ENCODE measurements at places on chromosomes 6 and 20.
A peak's percentile ranks its signal among the peaks of the same experiment; 100 is the strongest.

- H3K27ac ChIP-seq, result no peak overlapping the region
- DNase-seq, result no peak
- H3K4me1 ChIP-seq, result peaks cover 27% of the 10 kb centered on the region
- H3K36me3 ChIP-seq, result peaks cover 23% of the 10 kb centered on the region
- H3K27me3 ChIP-seq, result no peaks in the 10 kb centered on the region
- H3K4me3 ChIP-seq, result no peak overlapping the region
These were observed 63.2 kb downstream of the PKIB start for GRCh38 chr6:122673343-122673961.

DNA sequence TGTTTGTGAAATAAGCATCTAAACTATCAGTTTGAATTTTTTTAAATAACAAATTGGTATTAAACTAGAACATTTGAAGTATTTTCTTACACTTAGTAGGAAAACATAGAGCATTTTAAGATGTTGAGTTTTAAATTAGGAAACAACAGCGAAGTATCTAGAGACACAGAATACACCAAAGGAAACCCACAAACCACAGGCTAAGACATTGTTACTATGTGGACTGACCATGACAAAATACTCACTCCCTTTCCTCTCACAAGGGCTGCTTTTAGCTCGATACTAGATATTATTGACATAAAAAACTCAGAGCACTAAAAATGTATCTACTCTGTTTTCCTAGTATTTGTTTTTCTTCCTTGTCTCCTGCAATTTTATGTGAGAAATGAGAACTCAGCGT lies 266.0 kb upstream of the CITED2 start:
- H3K4me3 ChIP-seq, result no peak overlapping the region
- H3K27me3 ChIP-seq, result no peaks in the 10 kb centered on the region
- H3K27ac ChIP-seq, result no peak overlapping the region
- DNase-seq, result no peak
- no peaks in the 10 kb centered on the region for H3K36me3 ChIP-seq

DNA sequence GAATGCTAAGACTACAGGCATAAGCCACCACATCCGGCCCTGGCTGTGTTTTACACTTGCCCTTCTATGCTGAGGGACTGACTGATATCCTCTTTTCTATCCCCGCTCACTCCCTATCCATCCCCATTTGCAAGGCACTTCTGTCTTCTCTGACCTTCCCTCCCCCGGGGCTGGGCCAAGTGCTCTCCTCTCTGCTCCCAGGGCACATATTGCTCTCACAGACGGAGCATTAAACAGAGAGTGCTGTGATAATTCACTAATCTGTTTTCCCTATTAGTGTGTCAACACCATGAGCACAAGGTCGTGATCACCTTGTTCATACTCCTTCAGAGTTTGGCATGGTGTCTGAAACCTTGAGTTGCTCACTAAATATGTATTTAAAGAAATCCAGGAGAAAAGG lies 9.0 kb upstream of the SLC2A12 start:
- no peaks in the 10 kb centered on the region for H3K36me3 ChIP-seq
- no peak for DNase-seq
- peaks cover 55% of the 10 kb centered on the region for H3K4me1 ChIP-seq
- peak overlapping the region; percentile 55 for H3K27ac ChIP-seq
- H3K27me3 ChIP-seq, result no peaks in the 10 kb centered on the region

DNA sequence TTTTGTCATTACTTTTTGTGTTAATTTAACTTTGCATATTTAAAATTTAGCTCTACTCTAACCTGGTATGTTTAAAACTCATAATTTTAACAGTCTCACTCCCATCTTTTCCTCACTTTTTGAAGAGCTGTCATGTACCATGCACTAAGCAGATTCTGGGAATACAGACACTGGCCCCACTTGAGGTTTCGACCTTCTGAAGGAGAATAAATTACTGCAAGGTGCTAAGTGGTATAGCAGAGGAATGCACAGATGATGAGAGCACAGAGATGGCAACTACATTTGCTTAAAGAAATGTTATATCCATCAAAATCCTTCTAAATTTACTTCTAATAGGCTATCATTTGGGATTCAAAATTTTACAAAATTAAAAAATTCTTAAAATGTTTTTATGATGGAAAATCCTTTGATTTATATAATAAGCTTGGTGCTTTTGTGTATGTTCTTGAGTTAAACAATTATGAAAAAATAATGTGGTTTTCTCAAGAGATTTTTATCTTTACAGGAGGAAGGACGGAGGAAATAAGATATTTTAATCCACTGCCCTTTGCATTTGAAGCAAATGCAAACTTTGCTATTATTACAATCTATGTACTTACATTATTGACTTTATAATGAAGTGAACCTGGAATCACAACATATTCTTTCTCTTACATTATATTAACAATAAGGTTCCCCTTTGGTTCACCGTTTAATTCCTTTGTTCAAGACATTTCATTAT lies 79.3 kb downstream of the AHI1 start:
- no peak overlapping the region for H3K27ac ChIP-seq
- H3K36me3 ChIP-seq, result peaks cover 7% of the 10 kb centered on the region
- no peak for DNase-seq
- H3K4me1 ChIP-seq, result peaks cover 5% of the 10 kb centered on the region

- H3K27me3 ChIP-seq, result no peaks in the 10 kb centered on the region
- no peaks in the 10 kb centered on the region for H3K36me3 ChIP-seq
- H3K4me3 ChIP-seq, result no peak overlapping the region
- no peak for DNase-seq
- H3K4me1 ChIP-seq, result peaks cover 23% of the 10 kb centered on the region
These were observed 95.6 kb downstream of the HDGFL1 start for GRCh38 chr6:22664968-22665367.

GRCh38 chr6:48881551-48881950 lies 581.5 kb downstream of the MMUT start:
- no peak overlapping the region for H3K4me3 ChIP-seq
- DNase-seq, result no peak
- no peak overlapping the region for H3K27ac ChIP-seq
- H3K27me3 ChIP-seq, result no peaks in the 10 kb centered on the region
- H3K4me1 ChIP-seq, result no peaks in the 10 kb centered on the region

DNA sequence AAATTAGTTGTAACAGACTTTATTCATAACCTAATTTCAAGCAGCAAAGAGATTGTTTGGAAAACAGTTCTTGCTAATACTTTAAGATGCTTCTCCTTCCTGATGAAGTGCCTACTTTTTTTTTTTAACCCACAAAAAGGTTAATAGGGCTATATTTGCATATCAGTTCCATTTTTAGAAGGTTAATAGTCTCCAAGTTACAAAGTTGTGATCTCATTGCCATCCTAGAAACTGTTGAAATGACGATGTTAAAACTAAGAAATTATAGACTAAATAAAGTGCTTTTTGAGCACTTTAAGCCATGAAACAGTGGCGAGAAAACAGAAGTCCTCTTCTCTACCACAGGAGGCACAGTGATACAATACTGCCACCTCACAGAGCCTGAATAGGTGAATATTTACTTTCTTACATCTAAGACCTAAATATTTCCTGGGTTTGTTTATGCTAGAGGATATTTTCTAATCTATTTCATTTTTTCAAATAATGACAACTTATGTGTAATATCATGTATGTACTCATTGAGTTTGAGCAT lies 5.3 kb downstream of the RNF144B start:
- peaks cover 28% of the 10 kb centered on the region for H3K4me1 ChIP-seq
- peaks cover 7% of the 10 kb centered on the region for H3K27me3 ChIP-seq
- no peak for DNase-seq
- H3K36me3 ChIP-seq, result no peaks in the 10 kb centered on the region
- H3K27ac ChIP-seq, result no peak overlapping the region

GRCh38 chr20:62617711-62618483 lies 24.4 kb upstream of the SLCO4A1 start:
- no peak for DNase-seq
- no peak overlapping the region for H3K27ac ChIP-seq
- H3K4me1 ChIP-seq, result peaks cover 16% of the 10 kb centered on the region
- H3K36me3 ChIP-seq, result no peaks in the 10 kb centered on the region

- peaks cover 3% of the 10 kb centered on the region for H3K36me3 ChIP-seq
- DNase-seq, result no peak
- H3K27me3 ChIP-seq, result no peaks in the 10 kb centered on the region
These were observed 69.5 kb downstream of the SLX4IP start for GRCh38 chr20:10504608-10504993.

DNA sequence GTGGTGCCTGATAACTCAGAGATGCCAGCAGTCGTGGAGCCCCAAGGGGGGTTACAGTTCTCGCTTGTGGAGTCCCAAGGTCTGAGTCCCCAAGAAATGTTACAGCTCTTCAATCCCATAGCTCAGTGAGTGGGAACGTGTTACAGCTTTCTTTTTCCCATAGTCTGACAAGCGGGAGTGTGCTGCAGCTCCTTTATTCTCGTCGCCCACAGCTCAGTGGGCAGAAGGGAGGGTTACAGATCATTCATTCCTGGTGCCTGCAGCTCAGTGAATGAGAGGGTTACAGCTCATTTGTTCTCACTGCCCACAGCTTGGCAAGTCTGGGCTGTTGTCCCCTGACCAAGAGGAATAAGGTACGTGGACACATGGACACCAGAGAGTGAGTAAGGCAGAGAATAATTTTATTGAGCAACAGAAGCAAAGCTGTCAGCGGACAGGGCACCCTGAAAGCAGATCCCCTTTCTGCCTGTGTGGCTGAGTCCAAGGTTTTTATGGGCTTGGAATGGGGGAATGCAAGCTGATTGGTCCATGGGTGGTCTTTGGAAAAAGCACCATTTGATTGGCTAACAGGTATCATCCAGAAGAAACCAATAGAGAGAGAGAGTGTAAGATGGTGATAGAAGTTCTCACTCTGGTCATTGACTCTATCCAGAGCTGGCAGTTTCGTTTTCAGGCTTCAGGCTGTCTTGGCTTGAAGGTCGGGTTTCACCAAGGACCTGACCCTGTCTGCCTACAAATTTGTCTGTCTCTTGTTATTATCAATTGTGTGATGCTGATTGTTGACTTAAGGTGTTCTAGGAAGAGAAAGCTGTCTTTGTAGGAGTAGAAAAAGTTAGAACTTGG lies 16.4 kb downstream of the RNF217 start:
- no peaks in the 10 kb centered on the region for H3K27me3 ChIP-seq
- peaks cover 42% of the 10 kb centered on the region for H3K36me3 ChIP-seq
- DNase-seq, result no peak
- H3K27ac ChIP-seq, result no peak overlapping the region
- H3K4me1 ChIP-seq, result peaks cover 26% of the 10 kb centered on the region
- no peak overlapping the region for H3K4me3 ChIP-seq

GRCh38 chr20:61042506-61043385 lies 209.3 kb upstream of the CDH4 start:
- DNase-seq, result peak; percentile 9
- H3K4me3 ChIP-seq, result no peak overlapping the region
- H3K4me1 ChIP-seq, result no peaks in the 10 kb centered on the region
- no peak overlapping the region for H3K27ac ChIP-seq

- peaks cover 71% of the 10 kb centered on the region for H3K4me1 ChIP-seq
- H3K27ac ChIP-seq, result peak overlapping the region; percentile 79
- H3K36me3 ChIP-seq, result no peaks in the 10 kb centered on the region
- no peaks in the 10 kb centered on the region for H3K27me3 ChIP-seq
These were observed 109.1 kb downstream of the BACH2 start for GRCh38 chr6:90187437-90188121.

Data from mesothelial cell of epicardium (in vitro differentiated cells).